ENCODE measurements at places on chromosomes 7 and 10.

GRCh38 chr7:97118306-97118917 is 914 bp downstream of the SDHAF3 start:
- DNase-seq, result peak; percentile 11

DNA sequence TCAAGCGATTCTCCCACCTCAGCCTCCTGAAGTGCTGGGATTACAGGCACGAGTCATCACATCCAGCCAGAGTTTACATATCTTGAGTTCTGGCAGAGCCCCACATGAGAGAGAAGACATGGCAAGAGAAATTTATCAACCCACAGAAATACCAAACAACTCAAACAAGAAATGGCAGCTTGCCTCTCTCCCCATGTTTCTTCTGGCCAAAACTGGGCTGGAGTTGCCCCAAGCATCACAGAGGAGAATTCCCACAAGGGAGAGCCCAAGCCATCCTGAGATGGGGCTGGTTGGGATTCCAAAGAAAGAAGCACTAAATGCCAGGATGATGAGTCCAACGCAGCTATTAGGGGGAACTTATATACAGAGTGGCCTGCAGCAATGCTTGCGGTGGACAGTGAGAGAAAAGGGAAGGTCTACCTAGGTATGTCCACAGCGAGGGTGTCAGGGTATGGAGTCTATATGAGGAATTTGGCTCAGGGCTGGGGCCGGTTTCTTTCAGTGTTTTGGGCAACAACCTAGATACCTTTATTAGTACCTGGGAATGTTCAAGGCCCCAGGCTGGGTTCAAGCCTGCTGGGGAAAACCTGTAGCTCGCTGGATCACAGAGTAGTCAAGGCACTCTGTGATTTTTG is 14.5 kb upstream of the PAX4 start:
- DNase-seq, result no peak

DNA sequence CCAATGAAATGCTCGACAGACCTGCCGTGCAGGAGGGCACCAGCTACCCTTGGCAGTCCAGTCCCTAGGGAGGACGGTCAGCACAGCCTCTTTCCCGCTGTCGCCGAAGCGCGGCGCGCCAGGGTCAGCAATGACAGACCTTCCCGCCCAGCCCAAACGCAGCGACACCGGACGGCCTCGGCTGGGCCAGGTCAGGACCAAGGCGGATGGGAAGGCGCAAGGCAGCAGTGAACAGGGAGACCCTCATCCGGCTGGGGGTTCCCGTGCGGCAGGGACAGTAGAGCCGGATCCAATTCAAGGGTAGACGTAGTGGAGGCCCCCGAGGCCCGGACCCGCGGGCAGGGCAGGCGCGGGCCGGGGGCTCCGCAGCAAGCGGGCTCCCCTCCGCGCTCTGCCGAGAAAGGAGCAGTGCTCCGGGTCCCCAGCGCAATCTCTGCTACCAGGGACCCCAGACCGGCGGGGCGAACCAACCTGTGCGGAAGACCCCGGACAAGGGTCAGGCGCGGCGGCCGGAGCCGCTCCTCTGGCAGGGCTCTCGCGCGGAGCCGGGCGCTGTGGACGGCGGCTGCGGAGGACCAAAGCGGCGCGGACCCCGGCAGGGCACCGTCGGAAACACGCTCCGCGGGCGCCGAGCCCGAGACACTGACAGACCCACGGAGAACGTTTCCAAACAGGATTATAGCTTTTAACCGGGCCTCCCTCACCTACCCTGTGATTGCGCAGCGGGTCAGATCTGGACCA is at the start of gene SEC31B:
TSS of gene SEC31B (minus strand) at position 551 of the 741 bp plus-strand sequence. CDS start 2,909 bp downstream, outside the sequence.
- no peak for DNase-seq

GRCh38 chr10:12873172-12873571 is 128.3 kb downstream of the CCDC3 start:
- no peak for DNase-seq

- DNase-seq, result no peak
Measured at GRCh38 chr10:19929506-19930140, 113.4 kb downstream of the PLXDC2 start.

GRCh38 chr10:28954211-28954610 is 276.9 kb downstream of the BAMBI start:
- no peak for DNase-seq

DNA sequence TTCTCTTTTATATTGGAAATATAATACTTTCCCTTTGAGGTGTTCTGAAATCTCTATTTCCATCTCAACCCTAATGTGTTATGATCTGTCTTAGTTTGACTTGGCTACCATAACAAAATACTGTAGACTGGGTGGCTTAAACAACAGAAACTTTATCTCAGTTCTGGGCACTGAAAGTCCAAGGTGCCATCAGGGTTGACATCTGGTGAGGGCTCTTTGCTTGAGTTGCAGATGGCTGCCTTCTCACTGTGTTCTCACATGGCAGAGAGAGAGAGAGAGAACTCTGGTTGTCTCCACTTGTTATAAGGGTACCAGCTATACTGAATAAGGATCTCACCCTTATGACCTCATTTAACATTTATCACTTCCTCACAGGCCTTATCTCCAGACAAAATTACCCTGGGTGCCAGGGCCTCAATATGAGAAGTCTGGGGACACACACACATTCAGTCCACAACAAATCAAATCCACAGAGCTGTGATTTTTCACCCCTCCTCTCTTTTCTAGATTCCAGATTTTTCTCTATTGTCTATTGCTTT is 104.5 kb downstream of the SRI start:
- DNase-seq, result peak; percentile 83

DNA sequence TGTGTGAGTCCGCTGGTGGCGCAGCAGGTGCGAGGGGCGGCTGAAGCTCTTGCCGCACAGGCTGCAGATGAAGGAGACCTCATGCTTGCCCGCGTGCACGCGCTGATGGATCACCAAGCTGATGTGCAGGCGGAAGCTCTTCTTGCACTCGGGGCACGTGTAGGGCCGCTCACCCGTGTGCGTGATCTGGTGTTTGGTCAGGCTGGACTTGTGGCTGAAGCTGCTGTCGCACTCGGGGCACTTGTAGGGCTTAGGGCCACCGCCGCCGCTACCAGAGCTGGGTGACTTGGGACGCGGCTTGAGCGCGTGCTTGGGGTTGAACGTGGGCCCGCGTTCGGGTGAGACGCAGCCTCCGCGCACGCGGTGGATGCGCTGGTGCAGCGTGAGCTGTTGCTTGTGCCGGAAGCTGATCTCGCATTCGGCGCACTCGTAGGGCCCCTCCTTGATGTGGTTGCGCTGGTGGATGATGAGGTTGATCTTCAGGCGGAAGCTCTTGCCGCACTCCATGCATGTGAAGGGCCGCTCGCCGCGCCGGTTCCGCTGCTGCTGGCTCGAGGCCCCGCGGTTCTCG is 28.7 kb downstream of the ZNF777 start:
- no peak for DNase-seq

GRCh38 chr7:132709971-132710567 is 133.8 kb upstream of the PLXNA4 start:
- DNase-seq, result peak; percentile 7

- DNase-seq, result no peak
Measured at GRCh38 chr10:124153023-124153826, 59.8 kb upstream of the CHST15 start.

DNA sequence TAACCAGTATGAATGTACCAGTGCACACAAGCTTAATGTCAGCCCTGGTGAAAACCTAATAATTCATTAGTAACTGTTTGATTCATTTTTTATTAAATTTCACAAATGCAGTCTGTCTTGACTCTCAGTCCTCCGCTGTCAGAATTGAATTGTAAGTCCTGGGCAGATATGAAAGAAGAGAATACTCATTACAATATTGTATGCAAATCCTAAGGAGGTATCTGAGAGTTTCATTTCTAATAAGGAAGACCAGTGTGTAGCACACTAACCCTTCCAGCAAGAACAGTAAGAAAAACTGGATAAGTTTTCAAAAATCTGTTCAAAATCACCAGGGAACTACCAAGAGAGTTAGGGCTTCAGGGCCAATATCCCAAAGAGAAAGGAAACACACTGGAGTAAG is 652.1 kb downstream of the SUGCT start:
- no peak for DNase-seq

DNA sequence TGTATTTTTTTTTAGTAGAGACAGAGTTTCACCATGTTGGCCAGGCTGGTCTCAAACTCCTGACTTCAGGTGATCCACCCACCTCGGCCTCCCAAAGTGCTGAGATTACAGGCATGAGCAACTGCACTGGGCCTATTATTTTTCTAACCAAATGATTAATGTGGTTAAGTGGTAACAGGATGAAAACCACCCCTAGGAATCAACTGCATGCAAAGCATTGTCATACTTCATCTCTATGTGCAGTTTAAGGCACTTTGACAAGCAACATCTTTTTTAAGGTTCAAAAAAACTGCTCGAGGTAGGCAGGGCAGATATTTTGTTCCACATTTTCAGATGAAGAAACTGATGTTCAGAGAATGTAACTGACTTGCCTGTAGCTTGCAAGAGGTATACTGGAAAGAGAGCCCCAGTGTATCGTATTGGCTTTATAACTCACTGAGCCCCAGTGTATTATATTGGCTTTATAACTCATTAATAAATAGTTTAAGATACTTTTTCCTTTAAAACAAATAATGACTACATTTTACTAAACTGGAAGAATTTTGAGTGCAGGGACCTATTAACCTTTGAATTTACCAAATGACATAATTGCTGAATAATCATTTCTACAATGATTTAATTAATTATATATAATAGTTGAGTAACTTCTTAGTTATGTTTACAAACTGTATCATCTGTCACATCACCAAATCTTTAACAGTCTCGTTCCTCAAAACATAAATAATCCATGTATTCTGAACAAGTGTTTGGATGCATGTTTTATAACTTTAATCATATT is 38.1 kb downstream of the RTKN2 start:
- no peak for DNase-seq

- no peak for DNase-seq
Measured at GRCh38 chr10:49691588-49691987, 12.1 kb downstream of the C10orf53 start.

DNA sequence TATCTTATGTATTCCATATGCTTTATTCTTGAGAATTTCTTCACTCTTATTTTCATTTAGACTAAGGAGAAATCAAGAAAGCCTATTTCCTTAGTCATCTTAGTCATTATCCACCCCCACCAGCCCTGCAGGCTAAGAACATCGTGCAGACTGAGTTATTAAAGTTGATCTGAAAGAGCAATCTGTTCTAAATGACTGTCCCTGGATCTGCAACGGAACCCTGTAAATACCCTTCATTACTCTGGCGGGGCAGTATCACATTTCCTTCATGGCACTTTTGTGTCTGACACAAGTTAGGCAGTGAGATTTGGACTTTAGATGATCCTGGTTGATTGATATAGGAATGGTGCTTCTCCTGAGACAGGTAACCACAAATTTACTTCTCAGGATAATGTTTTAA is 3.5 kb upstream of the MYPN start:
- no peak for DNase-seq

DNA sequence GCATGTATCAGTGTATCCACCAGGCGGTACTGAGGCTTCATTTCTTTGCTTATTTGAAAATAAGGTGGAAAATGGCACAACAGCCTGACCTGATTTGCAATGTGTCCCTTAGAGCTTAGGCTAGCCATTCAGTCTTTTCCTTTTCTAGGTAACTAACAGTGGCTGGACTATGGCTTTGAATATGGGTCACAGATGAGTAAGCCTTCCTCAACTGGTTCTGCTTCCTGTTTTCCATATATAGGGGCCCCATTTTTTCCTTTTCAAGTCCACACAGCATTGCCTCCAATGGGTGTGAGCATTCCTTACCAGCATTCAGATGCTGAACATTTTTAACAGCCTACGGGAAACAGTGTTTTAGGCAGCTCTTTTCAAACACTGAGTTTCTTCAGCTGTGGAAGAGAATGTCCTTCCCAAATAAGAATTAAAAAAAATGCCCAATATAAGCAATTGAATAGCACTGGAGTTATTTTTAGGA is 3.9 kb upstream of the ITGB1 start:
- no peak for DNase-seq

GRCh38 chr10:87642988-87643387 is 16.7 kb upstream of the PAPSS2 start:
- no peak for DNase-seq

All from NCI-H524 (cell line).